Activated CD4-positive, alpha-beta T cell treated with anti-CD3 and anti-CD28 coated beads, Interleukin-2, amount 50 U/mL, for 1 hour (primary cell): ENCODE measurements at places on chromosomes 7 and 10.

GRCh38 chr7:46636022-46636421 lies 715.0 kb upstream of the IGFBP3 start:
- DNase-seq = no peak

GRCh38 chr7:104950754-104951153 lies 63.3 kb upstream of the KMT2E start:
- DNase-seq = no peak

DNA sequence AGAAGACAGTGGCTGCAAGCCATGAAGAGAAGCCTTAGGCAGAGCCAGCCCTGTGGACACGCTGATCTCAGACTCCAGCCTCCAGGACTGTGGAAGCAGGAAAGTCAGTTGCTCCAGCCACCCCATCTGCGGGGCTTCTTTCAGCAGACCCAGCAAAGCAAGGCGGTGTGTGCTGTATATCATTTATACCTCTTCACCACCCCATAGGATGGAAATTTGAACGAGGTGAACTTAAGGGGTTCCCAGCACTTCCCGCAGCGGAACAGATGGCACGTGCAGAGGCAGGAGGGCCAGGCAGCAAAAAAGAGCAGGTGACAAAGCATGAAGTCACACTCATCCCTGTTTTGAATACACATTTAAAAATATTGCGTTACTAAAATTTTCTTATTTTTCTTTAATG lies 159.4 kb downstream of the ADARB2 start:
- no peak for DNase-seq

- DNase-seq = no peak
Measured at GRCh38 chr10:114002422-114002821, 41.2 kb upstream of the ADRB1 start.

DNA sequence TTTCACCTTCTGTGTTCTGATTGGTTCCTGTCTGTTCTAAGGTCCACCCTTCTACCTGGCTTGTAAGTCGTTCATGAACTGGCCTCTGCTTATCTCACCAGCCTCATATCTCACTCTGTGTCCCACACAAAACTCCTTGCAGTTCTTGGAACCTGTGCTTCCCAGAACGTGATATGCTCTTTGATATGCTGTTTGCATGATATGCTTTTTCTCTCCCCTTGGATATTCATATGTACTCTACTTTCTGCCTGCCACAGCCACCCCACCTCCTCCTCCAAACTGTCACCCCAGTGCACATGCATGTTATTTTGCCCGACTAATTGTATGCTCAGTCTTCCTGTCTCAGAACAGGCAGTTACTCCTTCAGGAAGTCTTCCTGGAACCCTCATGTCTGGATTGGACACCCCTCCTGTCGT lies 1.9 kb upstream of the ITPRIP start:
- DNase-seq = no peak

DNA sequence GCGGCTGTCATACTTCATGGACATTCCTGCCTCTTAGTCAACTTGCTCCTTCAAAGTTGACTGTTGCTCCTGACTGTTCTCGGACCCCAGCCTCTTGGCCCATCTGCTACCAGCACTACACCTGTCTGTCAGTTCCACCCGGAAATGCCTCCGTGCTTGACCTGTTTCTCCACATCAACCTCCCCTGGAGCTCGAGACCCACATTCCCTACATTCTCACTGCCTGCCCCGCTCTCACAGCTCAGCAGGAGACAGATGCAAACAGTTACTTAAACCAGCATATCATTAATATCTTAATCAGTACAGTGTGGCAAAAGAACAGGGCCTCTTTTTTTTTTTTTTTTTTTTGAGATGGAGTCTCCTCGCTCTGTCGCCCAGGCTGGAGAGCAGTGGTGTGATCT lies 174.3 kb downstream of the NRP1 start:
- DNase-seq = no peak

GRCh38 chr10:49837051-49837478 lies 74.9 kb upstream of the OGDHL start:
- DNase-seq = no peak

DNA sequence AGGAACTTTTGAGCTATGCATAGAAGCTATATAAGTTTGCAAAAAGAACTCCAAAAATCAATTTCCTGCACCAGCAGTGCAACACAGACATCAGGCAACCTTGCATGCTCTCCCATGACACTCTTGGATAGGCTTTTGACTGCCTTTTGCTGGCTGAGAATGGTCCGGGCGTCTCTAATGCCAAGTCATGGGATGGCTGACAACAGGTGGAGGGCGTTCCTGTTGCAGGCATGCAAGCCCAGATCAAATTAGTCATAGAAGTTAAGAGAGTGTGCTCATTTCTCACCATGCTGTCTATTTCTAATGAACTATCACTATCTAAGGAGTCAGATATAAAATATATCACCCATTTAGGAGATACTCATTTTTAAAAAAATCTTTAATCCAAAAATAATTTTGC lies 8.4 kb downstream of the PLCE1 start:
- DNase-seq = no peak

DNA sequence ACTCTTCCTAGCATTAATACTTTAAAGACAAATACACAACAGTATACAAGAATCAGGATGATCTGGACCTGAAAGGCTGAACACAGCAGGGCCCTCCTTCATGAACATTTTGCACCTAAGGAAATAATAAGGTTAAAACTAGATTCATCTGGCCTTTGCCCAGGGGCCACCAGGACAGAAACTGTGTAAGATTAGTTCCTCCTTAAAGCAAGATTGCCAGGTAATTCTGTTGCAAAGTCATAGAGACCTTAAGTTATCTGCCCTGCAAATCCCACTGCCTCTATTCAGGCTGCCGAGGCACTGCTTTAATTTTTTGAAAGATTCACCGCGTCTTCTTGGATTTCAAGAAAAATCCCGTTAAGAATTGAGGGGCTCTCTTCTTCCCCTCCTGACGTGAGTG lies 1.6 kb upstream of the KIAA1217 start:
- no peak for DNase-seq

DNA sequence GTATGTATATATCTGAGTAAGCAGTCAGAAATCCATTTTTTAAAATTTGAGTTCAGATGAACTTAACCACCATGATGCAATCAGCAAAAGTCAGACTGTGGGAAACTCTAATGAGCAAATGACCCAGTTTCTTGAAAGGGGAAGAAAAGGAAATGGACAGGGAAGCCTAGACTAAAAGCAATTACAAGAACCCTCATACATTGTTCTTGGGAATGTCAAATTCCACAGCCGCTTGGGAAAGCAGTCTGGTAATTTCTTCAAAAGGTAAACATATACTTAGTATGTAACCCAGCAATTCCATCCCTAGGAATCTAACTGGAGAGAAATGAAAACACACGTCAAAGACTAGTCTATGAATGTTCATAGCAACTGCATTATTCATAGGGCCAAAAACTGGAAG lies 16.4 kb upstream of the FOXK1 start:
- DNase-seq = no peak

- no peak for DNase-seq
Measured at GRCh38 chr10:99369551-99369950, 40.4 kb downstream of the CNNM1 start.

DNA sequence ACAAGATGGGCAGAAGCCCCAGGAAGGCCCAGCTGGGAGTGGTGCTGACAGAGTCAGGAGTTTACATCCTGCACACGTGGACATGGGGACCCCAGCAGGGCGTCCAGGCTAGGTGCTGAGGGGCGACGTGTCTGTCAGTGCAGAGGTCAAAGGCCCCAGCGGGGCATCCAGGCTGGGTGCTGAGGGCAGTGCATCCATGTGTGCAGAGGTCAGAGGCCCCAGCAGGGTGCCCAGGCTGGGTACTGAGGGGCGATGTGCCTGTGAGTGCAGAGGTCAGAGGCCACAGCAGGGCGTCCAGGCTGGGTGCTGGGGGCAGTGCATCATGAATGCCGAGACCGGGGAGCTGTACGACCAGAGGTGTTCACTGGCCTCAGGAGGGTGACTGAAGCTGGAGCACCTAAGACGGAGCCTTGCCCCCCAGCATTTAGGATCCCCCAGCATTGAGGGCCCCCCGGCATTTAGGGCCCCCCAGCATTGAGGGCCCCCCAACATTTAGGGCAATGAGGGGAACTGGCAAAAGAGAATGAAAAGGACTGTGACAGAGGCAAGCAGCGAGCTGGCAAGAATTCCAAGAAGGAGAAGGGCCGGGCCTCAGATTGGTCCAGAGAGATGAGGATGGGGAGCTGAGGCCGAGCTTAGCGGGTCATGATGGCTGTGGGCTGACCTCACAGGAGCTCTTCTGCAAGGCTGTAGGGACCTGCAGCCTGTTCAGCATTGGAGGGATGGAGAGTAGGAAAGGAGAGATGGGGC lies 474.9 kb downstream of the PTPRN2 start:
- no peak for DNase-seq

DNA sequence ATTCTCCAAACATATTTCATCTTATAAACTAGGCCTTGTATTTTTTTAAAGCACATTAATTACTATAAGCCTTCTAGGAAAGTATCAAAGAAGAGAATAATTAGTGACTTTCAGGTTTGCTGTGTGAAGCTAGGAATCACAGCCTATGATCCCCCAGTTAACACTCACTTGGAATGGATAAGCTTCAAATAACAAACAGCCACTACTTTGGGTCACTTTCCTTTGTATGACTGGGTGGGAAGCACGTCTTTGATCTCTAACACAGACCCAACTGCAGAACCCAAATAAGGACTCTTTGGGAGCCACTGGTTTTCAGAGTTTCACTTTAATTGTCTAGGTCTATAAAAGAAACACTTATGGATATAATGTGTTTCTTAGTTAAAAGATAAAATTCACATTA lies 769.3 kb downstream of the MAGI2 start:
- no peak for DNase-seq

GRCh38 chr7:13898957-13899670 lies 90.4 kb downstream of the ETV1 start:
- DNase-seq = no peak

GRCh38 chr7:123916240-123916724 lies 8.8 kb upstream of the SPAM1 start:
- DNase-seq = no peak
